Activated naive CD8-positive, alpha-beta T cell treated with anti-CD3 and anti-CD28 coated beads for 36 hours (primary cell): ENCODE measurements at places on chromosomes 7 and 10. TPM values are rescaled to one million over a fixed set of nuclear protein-coding genes. Genes with fewer than 3 reads are reported as not detected.

The SLC26A3 gene
- total RNA-seq, result not detected

GRCh38 chr7:105014693-105015389, 836 bp downstream of the KMT2E start:
- peak; percentile 55 for DNase-seq
- H3K36me3 ChIP-seq, result peaks cover 67% of the 10 kb centered on the region
- H3K27ac ChIP-seq, result peak overlapping the region; percentile 100
- H3K4me1 ChIP-seq, result peaks cover 34% of the 10 kb centered on the region
- H3K4me3 ChIP-seq, result peak overlapping the region; percentile 97

GRCh38 chr7:97269741-97270140, 152.2 kb downstream of the SDHAF3 start:
- no peak for DNase-seq
- H3K27ac ChIP-seq, result no peak overlapping the region
- H3K4me1 ChIP-seq, result no peaks in the 10 kb centered on the region
- H3K36me3 ChIP-seq, result no peaks in the 10 kb centered on the region
- H3K27me3 ChIP-seq, result no peaks in the 10 kb centered on the region
- H3K4me3 ChIP-seq, result no peak overlapping the region

DNA sequence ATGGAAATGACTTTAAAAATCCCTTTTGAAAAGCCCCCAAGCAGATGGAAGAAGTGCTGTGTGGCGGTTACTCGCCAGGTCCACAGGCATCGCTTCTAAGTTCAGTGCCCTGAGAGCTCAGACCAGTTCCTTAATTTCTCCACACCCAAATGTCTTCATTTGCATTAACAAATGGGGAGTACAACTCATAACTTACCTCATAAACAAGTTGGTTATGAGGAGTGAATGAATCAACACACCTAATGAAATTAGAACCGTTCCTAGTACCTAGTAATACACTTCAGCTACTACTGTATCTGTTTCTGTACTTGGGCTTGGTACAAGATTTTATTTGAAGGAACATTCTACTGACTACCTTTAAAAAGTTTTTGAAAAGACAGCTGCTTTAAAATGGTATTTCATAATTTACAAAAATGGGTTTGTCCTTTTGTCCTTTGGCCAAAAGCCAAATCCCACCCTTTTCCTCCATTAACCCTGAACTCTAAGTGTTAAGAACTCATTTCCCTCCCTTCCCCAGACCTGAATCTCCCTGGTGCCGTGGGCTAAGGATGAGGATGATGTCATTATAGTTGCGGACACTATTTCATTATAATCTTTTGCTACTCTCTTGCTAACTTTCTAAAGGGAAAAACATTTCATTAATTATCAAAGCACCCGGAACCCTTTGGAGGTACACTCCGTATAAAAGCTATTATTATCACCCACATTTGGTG, 221.5 kb upstream of the CELF2 start:
- H3K4me3 ChIP-seq, result no peak overlapping the region
- no peaks in the 10 kb centered on the region for H3K36me3 ChIP-seq
- DNase-seq, result no peak
- no peaks in the 10 kb centered on the region for H3K4me1 ChIP-seq

The C10orf90 gene
- total RNA-seq, result not detected

- no peaks in the 10 kb centered on the region for H3K27me3 ChIP-seq
- peaks cover 46% of the 10 kb centered on the region for H3K4me1 ChIP-seq
- H3K4me3 ChIP-seq, result peak within 1 kb of the TSS; percentile 95
- DNase-seq, result peak; percentile 38
- peak within 1 kb of the TSS; percentile 99 for H3K27ac ChIP-seq
These were observed at the start of gene ARID5B for GRCh38 chr10:61900829-61901792. Gene ARID5B, plus strand, starts transcription at chr10:61901699. Its CDS starts 11 bp downstream, at chr10:61901710.
